ENCODE measurements at places on chromosomes 2 and 18.

- DNase-seq = no peak
Measured at GRCh38 chr2:130850788-130851623, 14.3 kb downstream of the ARHGEF4 start.

GRCh38 chr2:43127941-43128558, 98.4 kb downstream of the ZFP36L2 start:
- DNase-seq = no peak

GRCh38 chr18:25467226-25467987, 115.4 kb upstream of the ZNF521 start:
- DNase-seq = peak; percentile 45

DNA sequence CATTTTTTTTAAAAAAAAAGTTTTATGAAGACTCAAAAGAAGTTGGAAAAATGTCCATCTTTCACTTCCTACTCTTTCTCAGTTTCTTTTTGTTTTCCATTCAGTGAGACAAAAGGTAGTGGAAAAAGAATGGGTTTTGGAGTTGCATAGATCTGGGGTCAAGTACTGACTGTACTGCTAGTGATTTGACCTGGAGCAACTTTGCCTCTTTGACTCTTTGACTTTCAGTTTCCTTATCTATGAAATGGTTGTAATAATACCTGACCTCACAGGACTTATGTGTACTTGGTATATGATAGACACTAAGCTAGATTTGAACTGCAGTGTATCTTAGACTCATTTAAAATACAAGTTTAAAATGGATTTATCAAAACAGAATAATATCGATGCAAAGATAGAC, 3.5 kb upstream of the KCNE4 start:
- no peak for DNase-seq

- no peak for DNase-seq
Measured at GRCh38 chr2:173124441-173124840, 48.8 kb downstream of the MAP3K20 start.

GRCh38 chr18:63427558-63427957, 5.3 kb upstream of the VPS4B start:
- DNase-seq = no peak

DNA sequence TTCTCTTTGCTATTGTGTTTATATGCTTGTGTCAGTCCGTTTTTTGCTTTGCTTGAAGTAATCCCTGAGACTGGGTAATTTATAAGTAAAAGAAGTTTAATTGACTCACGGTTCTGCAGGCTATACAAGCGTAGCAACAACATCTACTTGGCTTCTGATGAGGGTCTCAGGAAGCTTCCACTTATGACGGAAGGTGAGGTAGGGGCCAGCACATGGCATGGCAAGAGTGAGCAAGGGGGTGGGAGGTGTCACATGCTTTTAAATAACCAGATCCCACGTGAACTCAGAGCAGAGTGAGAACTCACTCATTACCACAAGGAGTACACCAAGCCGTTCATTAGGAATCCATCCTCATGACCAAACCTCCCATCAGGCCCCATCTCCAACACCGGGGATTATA, 540.3 kb downstream of the TDRD15 start:
- DNase-seq = no peak

DNA sequence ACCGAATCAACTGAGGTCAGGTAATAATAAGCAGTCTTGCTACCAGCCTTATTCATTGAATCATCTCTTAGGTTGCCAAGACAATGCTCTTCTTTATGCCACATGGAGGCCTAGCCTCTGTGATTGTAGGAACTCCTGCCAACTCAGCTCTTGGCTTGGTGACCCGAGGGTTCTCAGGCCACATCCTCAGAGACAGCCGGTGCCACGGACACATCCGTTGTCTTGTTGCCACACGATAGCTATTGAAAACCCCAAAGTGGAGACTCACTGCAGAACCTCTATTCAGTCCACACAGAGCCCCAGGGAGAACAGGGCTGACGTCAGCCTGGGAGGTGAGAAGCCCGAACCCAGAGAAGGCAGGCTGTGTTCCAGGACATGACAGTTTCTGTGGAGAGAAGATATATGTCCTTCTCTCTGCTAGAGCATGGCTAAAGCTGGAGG, 53.5 kb upstream of the TGFA start:
- peak; percentile 28 for DNase-seq

DNA sequence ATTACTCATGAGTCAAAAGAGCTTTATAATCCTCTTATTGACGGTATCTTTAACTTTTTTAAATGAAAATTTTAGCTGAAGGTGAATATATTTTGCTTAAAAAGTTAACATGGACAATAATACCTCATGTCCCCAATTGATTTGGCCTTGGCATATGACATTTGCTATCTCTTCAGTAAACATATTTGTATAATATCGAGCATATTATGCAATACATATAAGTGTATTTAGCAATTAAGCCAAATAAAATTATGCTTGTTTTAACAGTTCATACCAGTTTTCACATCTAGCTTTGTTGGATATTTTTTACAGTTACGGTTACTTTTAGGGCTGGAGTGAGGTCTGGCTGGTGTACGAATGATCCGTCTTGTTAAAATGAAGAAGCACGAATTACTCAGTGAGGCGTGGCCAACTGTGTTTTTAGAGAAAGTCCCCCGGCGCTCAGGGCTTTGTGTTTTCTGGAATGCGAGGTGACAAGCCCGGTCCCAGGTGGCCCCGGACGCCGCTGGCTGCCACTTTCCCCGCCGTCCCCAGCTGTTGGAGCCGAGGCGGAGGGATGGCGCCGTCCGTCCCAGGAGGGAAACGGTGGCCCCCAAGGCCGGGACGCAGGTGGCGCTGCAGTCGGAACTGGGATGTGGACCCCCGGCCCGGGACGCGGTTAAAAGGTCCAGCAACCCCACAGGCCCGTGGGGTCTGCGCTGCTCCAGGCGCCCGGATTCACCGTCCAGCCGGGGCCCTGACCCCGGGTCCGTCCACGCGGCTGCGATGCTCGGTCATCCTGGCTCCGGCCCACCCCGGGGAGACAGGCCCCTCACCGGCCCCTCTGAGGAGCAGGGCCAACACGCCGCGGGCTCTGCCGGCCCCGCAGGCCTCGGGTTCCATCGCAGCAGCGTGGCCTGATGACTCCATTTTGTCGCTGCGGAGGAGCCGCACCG, 41.3 kb downstream of the TMEM18 start:
- DNase-seq = no peak

- DNase-seq = no peak
Measured at GRCh38 chr2:16425462-16426336, 239.9 kb downstream of the CYRIA start.

GRCh38 chr2:2187196-2187595, 143.9 kb downstream of the MYT1L start:
- DNase-seq = no peak

- DNase-seq = no peak
Measured at GRCh38 chr2:74259191-74259590, 60.8 kb downstream of the MTHFD2 start.

DNA sequence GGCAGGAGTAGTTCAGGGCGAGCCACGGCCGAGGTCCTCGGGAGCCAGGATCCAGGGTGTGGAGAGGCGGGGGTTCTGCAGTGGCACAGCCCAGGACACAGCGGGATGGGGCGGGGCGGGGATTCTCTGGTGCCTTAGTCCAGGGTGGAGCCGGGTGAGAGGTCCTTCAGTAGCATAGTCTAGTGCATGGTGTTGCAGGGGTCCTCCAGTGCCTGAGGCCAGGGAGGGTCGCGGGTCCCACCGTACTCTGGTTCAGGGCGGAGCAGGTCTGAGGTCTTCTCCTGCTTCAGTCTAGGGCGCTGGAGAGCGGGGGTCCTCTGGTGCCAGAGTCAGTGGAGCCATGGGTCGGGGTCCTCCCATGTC, 131.1 kb downstream of the CCDC74A start:
- DNase-seq = no peak

- DNase-seq = no peak
Measured at GRCh38 chr2:200185628-200186000, 120.9 kb upstream of the SPATS2L start.

GRCh38 chr2:136206613-136207012, 88.7 kb upstream of the CXCR4 start:
- no peak for DNase-seq
